ENCODE measurements at places on chromosomes 16 and 17.
A peak's percentile ranks its signal among the peaks of the same experiment; 100 is the strongest.

- DNase-seq: no peak
These were observed 9.6 kb downstream of the IRX5 start for GRCh38 chr16:54940279-54940604.

DNA sequence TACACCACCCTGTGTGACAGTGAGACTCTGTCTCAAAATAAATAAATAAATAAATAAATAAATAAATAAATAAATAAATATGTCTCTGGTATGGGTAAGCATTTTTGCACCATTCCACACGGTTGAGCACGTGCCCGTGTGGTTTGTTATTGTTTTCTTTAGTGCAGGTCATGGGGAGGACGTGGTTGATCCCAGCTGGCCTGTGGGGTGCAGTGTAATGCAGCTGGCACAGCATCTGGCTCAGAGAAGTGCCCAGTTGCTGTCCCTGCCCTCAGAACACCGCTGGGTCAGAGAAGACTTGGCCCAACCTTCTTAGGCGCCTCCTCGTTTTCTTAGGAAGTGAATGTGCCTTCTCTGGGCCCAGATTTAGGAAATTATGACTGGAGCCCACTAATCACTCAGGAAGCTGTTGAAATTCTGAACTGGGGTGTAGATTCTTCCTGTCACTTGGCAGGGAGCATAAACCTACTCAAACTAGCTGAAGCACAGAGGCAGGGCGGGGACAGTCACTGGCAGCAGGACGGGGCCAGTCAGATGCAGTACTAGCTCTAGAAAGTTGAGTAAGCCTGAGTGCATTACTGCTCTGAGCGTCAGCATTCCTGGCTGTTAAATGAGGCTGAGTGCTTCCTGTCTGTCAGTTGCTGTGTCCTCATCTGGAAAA lies 85.9 kb downstream of the SNX29 start:
- no peak for DNase-seq

DNA sequence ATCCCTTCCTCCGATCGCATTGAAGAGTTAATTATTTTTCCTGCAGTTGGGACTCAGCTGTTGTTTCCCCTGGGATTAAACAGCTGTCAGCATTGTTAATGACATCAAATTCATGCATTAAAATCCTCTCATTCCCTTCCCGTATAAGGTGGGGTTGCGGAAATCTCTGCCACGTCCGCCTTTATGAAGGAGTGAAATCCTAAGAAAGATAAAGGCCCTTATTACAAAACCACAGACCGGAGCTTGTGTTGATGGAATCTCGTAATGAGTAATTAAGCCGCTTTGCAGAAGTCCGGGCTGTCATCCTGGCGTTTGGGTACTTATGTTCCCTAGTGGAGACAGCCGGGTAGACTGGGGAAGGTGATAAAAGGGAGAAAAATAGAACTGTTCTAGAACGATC lies 627.6 kb downstream of the MAF start:
- DNase-seq: no peak

GRCh38 chr17:51231999-51232398 lies 27.9 kb downstream of the MBTD1 start:
- no peak for DNase-seq

DNA sequence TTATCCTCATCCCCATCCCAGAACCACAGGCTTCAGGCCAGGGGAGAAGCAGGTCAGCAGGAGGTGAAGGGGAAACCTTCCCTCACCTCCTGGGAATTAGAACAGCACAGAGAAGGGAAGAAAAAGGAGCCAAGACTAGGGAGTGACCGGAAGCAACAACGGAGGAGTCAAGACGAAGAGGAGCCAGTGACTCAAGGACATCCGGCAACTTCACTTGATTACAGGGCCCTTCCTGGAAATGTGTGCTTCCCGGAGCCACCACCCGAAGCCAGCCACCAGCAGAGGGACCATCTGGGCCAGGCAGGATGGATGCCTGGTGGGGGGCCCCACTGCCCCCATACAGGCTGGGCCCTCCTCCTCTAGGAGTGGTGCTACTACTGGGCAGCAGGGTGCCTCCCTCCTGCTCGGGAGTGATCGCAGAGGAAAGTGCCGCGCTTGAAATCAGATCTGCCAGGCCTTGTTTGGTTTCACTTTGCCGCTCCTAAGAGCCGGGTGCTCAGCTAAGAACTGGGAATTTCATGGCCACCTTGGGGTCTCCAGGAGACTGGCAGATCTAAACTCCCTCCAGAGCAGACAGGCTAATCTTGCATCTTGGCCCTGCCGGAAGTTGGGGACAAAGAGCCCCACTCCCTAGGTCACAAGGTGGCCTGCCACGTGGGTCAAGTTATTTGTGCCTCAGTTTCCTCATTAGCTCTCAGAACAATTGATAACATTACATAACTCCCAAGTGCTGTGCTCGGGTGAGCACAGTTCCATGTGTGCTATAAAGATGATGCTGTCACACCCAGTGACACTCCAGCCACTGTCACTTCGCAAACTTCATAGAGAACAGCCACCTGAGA lies 6.6 kb downstream of the CDC42EP4 start:
- DNase-seq: no peak

DNA sequence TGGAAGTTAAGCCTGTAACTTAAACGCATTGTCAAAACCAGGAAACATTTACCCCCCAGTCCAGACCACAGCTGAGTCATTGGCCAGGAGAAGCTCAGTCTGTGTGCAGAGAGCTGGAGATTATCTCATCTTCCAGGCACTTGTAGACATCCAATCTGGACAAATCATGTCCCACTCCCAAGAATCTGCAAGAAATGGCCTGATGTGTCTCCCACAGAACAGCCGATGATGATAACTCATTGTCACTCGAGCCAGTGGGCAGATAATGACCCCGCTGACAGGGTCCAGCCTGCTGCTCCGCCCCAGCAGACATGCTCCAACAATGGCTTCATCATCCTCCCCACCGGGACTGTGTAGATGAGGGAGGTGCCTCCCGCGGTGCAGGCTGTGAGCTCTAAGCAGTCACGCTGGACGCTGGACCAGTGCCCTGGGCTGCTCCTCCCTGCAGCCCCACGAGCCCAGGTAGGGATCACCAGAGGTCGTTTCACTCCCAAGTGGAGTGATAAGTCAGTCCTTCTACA lies 322.5 kb downstream of the C16orf95 start:
- DNase-seq: no peak

DNA sequence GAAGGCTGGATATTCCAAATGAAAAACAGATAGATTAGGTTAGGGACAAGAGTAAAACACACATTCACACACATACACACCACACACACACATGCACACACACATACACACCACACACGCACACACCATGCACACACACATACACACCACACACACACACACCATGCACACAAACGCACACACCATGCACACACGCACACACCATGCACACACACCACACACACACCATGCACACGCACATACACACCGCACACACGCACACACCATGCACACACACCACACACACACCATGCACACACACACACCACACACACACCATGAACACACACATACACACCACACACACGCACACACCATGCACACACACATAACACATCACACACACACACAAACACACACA lies 203.7 kb upstream of the ZFHX3 start:
- DNase-seq: no peak

DNA sequence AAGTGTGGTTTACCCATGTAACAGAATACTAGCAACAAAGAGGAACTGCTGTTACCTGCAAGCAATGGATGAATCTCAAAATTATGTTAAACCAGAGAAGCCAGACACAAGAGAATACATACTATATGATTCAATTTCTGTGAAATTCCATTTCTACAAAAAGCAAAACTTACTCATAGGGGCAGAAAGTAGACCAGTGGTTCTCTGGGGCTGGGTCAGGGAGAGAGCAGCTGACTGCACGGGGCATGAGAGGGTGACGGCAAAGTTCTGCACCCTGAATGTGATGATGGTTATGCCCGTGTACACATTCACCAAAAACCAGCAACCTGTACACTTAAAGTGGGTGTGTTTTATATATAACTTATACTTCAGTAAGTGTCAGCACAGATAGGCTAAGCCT lies 3.1 kb downstream of the ZNF843 start:
- no peak for DNase-seq

DNA sequence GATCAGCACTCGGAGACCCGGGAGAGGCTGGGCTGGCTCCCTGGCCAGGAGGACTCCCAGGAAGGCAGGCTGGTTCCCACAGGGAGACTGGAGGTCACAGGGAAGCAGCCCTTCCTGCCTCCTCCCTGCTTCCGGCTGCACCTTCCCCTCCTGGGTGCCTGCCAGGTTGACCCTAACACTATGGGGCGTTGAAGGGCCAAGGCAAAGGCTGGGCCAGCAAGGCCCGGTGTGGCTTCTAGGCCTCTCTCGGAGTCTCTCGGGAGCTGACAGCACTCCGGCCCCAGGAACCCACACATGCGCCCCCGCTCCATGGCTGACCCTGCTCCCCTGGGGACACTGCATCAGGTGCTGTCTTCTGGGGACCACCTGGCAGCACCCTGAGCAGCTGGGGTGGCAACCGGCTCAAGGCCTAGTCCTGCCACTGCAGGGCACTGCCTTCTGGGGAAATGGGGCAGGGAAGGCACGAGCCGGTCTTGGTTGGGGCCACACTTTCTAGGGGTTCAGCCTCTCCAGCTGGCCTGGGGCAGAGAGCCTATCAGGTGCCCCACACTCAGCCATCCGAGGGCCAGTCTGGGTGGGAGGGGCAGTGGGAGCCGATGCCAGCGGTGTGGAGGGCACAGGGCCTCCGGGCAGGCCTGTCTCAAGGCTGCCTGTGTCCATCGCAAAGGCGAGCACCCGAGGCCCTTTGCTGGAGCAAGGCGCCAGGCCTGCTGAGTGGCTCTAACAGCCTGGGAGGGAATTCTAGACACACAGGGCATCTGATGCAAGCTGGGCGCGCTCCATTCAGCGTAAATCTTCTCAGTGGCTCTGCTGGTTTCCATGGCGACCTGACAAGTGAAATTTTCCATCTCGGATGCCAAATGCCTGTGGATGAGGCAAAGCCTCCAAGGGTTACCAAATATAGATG lies 5.6 kb upstream of the MTSS2 start:
- no peak for DNase-seq

- DNase-seq: no peak
These were observed 814 bp upstream of the RUNDC3A start for GRCh38 chr17:44307387-44308186.

DNA sequence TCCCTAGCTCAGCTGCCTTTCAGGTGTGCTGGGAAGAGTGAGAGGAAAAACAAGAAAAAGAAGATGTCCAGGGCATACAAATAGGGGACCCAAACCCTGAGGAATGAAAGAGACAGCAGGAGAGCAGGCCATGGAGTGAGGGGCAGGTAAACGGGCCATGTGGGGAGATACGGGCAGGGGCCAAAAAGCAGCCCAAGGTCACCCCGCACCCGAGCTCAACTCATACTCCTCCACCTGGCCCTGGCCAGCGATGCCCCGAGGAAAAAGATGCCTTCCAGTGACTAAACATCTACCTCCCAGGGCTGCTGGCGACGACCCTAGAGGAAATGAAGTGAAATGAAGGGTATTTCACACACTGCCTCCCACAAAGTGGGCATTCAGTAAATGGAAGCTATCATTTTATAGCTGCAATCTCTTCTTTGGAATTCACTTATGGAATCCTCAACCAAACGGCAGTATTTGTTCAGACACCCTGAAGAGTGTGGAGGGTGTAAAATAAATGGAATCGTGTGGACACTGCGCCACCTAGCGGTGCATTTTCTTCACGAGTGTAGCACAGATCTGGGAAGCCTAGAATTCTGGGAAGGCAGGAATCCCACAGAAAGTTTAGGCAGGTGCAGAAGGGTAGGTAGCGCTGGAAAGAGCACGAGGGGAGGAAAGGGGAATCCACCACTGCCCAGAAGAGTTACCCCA lies 14.9 kb downstream of the ELAC2 start:
- DNase-seq: peak; percentile 33

DNA sequence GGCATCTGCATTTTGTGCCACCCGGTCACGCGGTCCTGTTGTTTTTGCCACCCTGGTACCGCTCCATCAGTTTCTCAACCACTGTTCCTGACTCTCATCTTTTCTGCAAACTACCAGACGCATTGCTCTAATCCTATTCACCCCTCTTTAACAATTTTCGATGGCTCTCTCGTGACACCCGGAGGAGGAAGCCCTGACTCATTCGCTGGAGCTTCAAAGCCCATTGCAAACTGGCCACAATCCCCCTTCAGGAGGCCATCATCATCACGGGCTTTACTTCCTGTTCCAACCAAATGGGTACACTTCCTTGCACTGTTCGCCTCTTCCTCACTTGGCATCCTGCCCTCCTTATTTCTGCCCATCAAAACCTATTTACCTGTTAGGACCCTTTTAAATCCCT lies 155.3 kb downstream of the RGS9 start:
- no peak for DNase-seq

DNA sequence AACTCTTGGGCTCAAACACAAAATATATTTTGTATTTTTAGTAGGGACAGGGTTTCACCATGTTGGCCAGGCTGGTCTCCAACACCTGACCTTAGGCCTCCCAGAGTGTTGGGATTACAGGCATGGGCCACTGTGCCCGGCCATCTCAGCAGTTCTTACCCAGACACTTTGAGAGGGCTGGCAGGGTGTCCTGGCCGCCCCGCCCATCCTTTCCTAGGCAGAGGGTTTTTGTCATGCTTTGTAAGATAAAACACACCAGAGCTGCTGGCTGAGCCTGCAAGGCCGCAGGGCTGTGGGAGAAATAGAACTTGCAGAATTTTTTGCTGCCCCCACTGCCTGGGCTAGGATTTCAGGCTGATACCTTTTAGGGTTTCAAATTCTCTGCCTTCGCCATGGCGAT lies 8.7 kb downstream of the PPL start:
- DNase-seq: no peak

DNA sequence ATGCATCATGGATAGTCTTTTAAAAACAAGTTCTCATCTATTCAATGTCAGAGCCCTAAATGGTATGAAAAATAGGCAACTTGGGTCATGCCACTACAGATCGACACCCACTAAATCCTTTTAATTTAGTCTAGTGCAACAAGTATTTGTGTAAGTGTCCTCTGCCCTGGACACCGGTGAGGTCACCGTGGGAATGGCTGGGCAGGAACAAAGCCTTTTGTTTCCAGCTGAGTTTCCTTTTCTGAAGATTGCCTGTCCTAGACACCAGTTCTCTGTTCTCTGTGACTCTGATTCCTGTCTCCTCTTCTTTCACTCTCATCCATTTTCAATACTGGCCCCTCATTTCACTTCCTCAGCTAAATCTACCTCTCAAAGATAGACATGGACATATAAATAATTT lies 446.5 kb downstream of the MAF start:
- DNase-seq: no peak

GRCh38 chr17:7922845-7923628 lies 6.6 kb downstream of the KCNAB3 start:
- peak; percentile 55 for DNase-seq

DNA sequence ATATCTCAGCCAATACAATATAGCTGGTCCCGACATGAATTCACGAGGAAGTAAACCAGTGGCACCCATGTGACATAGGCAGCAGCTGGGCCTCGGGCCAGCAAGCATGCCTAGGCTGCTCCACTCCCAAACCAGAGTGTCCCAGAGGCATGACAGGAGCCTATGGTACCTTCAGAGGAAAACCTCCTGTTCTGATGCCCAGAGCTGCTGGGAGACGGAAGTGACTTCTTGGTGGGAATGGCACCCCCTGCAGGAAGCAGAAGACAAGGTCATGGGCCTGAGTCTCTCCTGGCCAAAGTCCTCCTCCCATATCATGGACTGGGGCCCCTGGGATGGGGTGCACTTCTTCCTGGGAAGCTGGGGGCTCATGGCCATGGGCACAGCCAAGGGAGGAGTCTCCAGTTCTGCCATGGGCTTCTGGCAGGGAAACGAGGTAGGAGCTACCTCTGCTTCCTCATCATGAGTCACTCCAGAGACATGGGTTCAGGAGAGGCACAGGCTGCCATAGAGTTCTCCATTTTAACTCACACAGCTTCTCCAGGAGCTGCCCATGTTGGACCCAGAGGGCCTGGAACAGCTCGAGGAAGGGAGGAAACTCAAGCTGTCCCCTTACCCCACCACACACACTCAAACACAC lies 13.4 kb downstream of the FBF1 start:
- no peak for DNase-seq
